Amygdala (tissue), 56 donors: ENCODE measurements at places on chromosomes 13 and 19.

GRCh38 chr13:32951580-32951979 lies 64.6 kb upstream of the KL start:
- DNase-seq, result no peak

GRCh38 chr13:39448834-39449233 lies 154.2 kb downstream of the LHFPL6 start:
- DNase-seq, result no peak

DNA sequence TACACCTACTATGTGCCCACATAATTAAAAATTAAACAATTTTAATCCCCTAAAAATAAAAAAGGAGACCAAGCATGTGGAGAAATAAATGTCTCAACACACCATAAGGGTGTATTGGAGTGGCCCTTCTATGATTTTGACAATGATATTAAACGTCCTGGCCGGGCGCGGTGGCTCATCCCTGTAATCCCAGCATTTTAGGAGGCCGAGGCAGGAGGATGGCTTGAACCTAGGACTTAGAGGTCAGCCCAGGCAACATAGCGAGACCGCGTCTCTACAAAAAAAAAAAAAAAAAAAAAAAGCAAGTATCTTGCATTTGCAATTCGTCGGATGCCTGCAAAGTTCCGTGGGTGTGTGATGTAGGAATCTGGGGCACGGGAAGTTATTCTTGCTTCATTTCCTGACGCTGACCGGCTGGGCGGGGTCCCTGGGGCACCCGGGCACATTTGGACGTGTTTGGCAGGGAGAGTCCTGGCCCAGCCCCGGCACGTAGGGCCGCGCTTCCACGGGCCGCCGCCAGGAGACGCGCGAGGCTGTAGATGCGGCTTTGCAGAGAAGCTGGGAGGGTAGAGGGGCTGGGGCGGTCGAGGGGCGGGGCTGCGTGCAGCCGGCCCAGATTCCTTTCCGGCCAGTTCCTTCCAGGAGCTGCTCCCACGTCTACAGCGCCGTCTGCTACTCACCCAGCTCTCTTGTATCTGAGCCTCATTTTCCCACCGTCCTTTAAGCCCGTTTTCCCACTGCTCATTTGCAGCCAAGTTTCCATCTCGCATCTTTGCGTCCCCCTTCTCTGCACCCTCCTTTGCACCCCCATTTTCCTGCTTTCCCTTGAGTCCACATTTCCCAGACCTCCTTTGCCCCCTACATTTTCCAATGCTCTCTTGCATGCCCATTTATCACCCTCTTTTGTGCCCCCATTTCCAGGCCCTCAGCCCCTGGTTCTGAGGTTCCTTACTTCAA lies 2.2 kb upstream of the TSPAN16 start:
- peak; percentile 75 for DNase-seq

DNA sequence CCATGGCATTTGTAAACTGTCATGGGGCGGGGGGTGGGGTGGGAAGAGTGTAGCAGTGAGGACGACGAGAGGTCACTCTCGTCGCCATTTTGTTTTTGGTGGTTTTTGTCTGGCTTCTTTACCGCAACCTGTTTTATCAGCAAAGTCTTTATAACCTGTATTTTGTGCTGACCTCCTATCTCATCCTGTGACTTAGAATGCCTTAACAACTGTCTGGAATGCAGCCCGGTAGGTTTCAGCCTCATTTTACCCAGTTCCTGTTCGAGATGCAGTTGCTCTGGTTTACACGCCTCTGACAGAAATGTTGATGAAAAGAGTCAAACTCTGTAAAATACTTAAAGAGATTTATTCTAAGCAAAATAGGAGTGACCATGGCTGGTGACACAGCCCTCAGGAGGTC lies 852.0 kb downstream of the DACH1 start:
- DNase-seq, result no peak

GRCh38 chr19:36377541-36378178 lies 1.3 kb downstream of the ZFP14 start:
- DNase-seq, result no peak

- no peak for DNase-seq
Measured at GRCh38 chr19:548886-549830, 5.3 kb downstream of the GZMM start.

DNA sequence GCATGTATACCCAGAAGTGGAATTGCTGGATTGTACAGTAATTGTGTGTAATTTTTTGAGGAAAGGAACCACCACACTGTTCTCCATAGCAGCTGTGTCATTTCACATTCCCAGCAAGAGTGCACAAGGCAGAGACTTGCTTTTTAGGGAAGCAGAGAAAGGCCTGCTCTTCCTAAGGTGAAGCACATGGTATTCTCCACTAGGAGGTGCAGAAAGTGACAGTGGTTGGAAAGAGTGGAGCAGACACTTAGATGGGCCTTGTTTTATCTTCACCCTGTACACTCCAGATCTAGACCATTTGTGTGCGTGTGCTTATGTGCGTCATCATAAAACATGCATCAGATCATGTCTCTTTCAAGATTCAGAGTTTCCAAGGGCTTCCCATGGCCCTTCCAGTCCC lies 35.0 kb downstream of the FAM124A start:
- DNase-seq, result no peak

GRCh38 chr13:50531917-50532899 lies 311.3 kb downstream of the DLEU7 start:
- DNase-seq, result no peak

GRCh38 chr13:30032263-30032662 lies 181.8 kb upstream of the UBL3 start:
- DNase-seq, result no peak

GRCh38 chr13:80757694-80758093 lies 416.8 kb upstream of the SPRY2 start:
- no peak for DNase-seq

- no peak for DNase-seq
Measured at GRCh38 chr13:101649488-101650126, 197.1 kb downstream of the ITGBL1 start.

- DNase-seq, result no peak
Measured at GRCh38 chr19:3154957-3155736, 19.3 kb downstream of the GNA15 start.

DNA sequence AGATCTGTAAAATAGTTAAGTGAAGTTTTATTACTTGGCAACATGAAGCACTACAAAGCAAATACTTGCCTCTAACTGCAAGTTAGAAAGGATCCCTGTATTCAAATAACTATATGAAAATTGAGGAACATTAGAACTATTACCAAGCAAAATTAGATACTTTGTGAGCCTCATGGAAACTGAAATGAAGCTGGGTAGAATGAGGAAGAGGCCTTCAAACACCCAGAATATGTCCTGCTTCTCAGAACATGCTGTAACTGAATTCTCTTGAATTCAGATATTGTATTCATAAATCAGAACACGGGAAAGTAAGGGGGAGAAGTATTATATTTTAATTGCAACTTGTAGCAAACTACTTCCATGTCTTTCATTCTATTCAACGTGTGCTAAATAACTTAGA lies 947.9 kb downstream of the PCDH17 start:
- DNase-seq, result no peak

- DNase-seq, result no peak
Measured at GRCh38 chr13:97280478-97280877, 58.3 kb downstream of the MBNL2 start.

GRCh38 chr19:1116726-1117581 lies 13.2 kb downstream of the GPX4 start:
- no peak for DNase-seq

- no peak for DNase-seq
Measured at GRCh38 chr19:33689138-33689746, 67.5 kb downstream of the CHST8 start.

DNA sequence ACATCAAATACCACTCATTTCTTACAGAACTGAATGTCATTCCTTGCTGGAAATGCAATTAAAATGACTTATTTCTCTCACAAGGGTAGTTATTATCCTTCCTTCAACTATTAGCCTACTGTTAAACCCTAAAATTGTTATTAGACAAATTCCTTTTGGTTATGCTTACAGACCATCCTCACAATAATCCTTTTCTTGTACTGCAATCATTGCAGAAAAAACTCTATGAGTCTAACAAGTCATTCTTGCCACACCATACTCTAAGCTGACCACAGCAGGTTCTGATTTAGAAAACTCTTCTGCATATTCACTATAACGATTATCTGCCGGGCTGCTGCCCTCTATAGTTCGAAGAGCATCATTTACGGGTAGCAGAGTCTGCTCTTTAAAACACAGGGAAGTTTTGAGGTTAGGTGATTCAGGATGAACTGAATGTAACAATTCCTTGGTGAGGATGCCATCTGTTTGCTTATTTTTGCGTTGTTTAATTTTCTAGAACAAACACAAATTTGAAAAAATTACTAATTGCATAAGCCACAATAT lies 38.2 kb downstream of the MTMR6 start:
- DNase-seq, result peak; percentile 65

DNA sequence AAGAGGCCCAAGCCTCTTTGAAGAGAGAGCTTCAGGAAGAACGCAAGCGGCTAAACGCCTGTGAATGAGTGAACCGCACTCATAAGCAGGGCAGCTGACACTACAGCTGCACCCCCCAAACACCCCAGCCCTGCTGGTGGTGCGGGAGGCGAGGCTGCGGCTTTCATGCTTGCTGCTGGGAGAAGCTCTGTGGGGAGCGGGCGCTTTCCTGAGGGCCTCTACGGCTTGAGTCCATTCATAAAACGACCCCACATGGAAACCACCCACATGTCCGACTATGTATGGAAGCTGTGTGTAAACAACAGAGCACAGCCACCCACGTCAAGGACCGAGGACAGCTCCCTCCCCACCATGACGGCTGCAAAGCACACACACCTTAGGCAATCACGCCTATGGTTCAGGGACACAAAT lies 5.5 kb downstream of the AP3D1 start:
- no peak for DNase-seq

DNA sequence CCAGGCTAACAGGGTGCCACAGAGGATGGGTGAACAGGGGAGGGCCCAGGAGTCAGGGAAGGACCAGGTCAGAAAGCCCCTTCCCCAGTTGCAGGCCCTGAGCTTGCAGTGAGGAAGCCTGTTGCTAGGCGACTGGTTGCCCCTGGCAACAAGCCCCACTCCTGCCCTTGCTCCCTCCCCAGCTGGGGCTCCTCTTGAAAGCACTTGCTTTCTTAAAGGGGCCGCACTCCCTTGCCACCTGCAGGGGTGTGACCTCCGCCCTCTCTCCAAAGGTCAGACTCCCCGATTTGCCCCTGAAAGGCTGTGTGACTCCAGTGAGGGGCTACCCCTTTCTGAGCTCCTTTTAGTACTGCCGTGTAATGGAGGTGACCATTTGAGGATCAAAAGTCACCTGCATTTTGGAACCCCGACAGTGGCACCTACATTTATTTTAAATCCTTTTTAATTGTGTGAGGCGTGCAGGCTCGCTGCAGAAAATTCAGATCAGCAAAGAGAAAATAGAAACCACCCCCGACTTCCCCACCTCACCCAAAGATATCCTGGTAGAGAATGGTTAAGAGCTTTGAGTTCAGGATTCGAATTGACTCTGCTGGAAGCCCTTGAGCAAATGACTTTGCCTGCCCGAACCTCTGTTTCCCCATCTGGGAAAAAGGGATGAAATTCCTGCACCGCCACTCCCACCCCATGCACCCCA lies 4.8 kb downstream of the FCHO1 start:
- DNase-seq, result peak; percentile 75

DNA sequence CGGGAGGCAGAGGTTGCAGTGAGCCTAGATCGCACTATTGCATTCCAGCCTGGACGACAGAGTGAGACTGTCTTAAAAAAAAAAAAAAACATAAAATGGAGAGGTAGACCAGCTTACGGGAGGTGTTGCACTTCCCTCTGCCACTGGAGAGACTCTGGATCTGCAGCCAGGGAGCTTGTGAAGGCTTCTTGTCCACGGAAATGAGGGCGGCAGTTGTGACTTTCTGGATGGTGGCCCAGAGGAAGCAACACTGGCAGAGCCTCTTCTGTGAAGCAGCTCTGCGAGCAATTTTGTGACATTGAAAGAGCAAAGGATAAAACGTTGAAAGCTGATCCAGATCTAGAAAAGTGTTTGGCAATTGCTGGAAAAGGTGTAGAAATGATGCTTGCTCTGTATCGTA lies 10.4 kb downstream of the SPINT2 start:
- DNase-seq, result peak; percentile 35

DNA sequence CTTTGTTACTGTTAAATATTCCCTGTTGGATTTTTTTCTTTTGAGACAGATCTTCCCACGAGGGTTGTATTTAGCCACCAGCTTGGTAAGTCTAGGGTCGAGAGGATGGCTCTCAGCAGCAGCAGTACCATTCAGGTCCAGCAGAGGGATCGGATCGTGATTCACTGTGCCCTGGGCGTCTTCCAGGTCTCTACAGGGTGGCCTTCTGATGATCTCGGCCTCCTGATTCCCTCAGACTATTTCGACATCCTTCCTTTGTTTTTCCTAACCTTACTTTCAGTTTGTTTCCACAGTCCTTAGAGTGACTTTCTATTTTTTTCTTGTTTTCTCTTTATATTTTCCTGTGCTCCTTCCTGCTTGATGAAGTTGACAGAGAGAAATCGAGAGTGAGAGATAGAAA lies 1436.9 kb downstream of the UQCRFS1 start:
- DNase-seq, result no peak

- no peak for DNase-seq
Measured at GRCh38 chr19:35214766-35215422, 13.6 kb downstream of the FAM187B start.

DNA sequence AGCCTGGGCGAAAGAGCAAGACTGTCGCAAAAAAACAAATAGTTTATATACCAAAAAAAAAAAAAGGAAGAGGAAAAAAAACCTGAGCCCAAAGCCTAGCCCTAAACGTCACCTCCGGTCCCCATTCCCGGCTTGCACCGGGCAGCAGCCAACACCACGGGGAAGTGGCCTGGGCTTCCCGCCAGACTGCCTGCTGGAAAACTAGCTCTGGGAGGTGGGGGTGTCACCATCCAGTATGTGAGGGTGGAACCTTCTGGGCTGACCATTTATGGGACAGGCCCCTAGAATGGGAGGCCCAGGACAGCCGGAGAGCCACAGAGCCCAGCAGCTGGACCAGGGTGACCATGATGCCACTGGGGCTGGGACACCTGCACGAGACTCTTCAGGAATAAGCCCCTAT lies 37.3 kb downstream of the IL12RB1 start:
- peak; percentile 12 for DNase-seq

DNA sequence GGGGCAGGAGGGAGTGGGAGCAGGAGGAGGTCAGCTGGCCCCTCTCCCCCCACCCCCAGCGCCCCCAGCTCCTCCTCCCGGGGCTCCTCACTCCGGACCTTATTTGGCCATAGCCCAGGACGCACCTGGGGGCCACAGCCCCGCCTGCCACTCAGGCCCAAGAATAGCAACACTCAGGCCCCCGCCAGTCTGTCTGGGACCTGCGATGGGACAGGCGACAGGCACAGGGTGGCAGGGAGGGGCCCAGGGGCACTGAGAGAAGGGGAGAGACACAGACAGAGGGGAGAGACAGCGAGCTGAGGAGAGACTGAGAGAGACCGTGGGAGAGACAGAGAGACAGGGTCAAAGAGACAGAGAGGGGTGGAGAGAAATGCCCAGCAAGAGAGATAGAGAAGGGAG lies 10.2 kb downstream of the JOSD2 start:
- DNase-seq, result no peak

- no peak for DNase-seq
Measured at GRCh38 chr13:97460004-97460775, 26.2 kb downstream of the RAP2A start.

DNA sequence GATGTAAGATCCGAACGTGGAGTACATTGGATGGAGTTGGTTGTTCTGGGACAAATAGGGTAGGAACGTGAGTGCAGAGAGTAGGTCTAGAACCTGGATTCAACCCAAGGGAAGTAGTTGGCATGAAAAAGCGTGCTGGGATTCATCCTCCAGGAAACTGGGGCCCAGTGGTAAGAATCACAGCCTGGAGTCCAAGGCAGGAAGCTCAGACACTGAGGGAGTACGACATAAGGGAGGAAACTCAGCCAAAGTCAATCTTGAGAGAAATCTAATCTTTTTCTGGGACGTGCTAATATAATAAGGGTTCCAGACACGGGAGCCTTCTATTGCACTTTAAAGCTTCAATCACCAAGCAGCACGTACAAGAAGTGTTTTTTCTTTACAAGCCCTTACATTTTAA lies 46.4 kb downstream of the DLEU7 start:
- no peak for DNase-seq
